GM12878 (cell line): ENCODE measurements at places on chromosomes 5 and 9.
A peak's percentile ranks its signal among the peaks of the same experiment; 100 is the strongest.

DNA sequence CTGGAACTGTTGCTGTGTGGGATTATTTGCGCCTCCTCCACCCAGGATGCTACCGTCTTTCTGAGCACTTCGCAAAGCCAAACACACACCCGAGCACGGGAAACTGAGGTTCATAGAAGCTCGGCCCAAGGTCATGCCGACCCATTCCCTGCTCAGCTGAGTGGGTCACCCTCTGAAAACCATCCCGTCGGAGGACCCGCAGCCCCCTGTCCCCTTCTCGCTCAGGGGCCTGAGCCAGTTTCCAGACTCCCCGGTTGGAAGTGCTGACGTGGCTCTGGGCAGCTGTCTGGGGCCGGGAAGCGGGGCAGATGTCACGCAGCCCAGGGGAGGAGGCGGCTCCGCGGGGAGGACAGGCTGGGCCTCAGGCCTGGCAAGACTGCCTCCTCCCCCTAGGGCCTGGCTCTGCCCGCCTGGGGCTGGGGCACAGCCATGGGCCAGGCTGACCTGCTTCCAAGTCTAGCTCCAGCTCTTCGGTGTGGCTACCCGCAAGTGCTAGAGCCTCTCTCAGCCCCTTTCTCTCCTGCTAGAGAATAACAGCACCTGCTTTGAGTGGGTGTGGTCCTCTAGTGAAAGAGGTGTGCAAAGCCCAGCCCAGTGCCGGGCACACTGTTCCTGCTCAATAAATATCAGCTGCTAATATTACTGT is 9.9 kb upstream of the CXXC5 start:
- DNase-seq = no peak

- no peak for DNase-seq
Observed at GRCh38 chr5:111675201-111675934, 81.6 kb downstream of the NREP start.

DNA sequence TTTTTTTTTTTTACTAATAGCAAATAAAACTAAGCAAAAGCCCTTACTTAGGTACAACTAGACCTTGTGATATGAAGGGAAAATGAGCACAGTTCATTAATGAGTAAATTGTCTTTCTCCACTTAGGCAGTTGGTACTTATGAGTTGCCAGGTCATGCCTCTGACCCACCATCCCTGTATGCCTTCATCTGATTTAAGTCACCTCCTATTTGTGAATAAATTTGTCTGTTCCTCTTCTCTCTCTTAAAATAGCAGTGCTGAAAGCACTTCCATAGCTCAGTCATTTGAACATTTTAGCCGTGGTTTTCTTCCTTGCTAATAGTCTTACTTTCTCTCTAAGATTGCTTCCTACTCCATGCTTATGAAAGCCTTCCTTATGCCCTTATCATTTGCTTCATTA is 61.4 kb downstream of the SLC44A1 start:
- no peak for DNase-seq

DNA sequence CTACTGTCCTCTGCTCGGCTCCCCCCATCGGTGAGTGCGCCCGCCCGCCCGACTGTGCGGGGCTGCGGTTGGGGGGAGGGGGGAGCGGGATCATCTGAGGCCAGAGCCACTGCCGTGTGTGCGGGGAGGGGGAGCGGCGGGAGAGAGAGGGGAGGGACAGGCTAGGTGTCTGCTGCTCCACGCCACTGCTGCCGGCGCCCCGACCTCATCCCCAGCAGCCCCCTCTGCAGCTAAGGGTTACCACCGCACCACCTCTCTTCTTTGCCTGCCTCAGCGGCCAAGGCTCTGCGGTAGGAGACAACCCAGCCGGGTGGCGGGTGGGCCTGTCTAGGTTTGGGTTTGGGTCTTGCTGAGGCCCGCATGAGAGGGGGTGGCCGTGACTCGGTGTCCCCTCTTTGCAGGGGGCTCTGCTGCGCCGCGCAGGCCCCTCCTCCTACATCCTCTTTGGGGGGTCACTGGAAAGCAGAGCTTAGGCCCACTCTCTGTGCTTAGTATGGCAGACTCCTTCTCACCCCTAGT is 670 bp upstream of the PURA start:
- DNase-seq = no peak

GRCh38 chr9:91006046-91006445 is 204.4 kb downstream of the SYK start:
- no peak for DNase-seq

DNA sequence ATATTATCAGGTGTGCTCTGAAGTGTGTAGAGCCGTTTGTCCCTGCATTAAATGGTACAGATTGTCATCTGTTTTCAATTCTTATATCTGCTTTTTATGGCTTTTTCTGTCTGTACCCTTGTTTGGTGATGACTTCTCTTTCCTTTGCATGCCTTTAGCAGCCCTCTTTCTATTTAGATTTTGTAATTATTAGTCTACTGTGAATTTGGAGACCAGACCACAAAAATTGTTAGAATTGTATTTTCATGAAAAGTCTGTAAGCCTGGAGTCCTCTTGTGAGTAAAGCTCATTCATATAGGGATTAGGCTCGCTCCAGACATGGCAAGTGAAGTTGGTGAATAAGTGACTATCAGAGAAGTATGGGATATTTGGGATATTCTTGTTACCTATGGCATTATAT is 41.7 kb downstream of the NFX1 start:
- no peak for DNase-seq

DNA sequence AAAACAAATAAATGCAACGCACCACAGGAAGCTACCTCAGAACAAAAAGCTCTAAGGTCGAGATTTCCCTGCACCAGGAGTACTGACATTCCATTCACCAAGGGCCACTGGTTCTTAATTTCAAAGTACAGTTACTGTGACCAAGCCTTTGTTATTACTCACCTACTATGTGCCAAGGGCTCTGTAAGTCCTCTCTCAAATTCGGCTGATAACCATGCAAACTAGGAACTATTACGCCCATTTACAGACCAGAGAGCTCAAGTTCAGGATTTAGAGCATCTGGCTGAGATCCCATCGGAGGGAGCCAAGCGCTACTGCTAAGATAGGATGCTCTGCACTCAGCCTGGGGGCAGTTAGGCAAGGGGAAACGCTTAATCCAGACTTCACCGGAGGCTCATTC is 5.6 kb downstream of the MYO10 start:
- DNase-seq = no peak

- no peak for DNase-seq
Observed at GRCh38 chr9:129284607-129285291, 106.7 kb upstream of the IER5L start.

GRCh38 chr5:68214482-68215207 is 911 bp upstream of the PIK3R1 start:
- no peak for DNase-seq

DNA sequence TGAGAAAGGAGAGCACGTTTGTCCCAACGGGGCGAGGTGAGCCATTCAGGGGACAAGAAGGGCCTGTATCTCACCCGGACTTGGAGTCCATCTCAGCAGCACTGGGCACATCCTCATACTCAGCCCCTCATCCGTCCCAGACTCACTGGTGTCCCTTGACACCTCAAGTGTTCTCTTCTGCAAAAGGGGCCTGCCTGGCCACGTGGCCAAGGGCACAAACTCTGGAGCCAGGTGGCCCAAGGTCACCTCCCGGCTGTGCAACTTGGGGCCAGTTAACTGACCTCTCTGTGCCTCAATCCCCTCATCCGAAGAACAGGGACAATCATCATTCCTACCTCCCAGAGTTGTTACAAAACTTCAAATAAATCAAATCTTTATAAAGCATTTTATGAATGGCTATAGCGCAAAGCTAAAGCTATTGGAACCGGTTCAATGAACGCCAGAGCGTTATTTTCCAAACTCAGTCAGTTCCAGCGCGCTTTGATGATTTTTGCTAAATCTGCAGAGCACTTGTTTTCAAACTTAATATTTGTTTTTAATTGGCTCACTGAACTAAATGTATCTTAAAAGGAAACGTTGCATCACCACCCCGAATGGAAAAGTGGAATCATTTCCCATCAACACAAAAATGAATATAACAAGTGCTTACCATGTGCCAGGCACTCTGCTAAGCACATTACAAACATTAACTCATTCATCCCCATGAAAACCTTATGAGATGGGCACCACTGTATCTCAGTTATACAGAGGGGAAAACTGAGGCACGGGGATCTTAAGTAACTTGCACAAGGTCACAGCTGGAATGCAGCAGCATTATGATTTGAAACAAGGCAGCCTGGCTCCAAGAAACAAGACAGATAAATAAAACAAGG is 49.3 kb downstream of the DUSP1 start:
- DNase-seq = no peak

- DNase-seq = no peak
Observed at GRCh38 chr5:136332223-136333015, 32.9 kb downstream of the TRPC7 start.

- DNase-seq = no peak
Observed at GRCh38 chr9:33043671-33044070, 18.6 kb downstream of the DNAJA1 start.

DNA sequence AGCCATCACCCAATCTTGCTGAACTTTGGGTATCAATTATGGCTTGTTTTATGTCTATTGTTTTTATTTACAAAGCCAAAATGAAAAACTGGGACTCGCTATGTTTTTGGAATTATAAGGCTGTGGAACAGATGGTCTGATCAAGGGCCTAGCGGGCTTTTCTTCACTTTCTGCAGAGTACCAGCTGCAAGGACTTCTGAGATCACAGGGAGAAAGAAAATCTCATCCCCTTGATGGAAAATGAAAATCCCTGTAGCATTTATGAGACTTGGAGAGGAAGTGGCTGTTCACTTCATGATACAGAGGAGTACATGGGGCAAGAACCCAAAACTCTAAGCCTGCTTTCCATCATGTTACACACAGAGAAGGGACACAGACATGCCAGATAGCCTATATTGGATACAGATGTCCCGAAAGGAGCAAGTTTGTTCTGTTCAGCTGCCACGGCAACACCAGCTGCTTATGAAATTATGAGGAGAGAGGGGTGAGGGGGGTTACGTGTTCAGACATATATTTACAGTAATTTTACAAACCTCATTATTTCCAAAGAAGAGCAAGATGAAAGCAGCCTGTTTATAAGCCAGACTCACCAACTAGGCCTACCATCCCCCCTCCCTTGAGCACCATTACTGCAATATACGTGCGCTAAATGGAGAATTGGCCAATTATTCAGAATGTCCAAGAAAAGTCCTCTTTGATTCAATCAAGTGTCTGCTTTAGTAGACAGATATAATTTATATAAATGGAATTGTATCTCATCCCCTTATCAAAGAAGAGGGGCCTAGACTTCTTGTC is 220.0 kb downstream of the MARCHF11 start:
- no peak for DNase-seq

GRCh38 chr5:116076496-116076895 is 8.3 kb upstream of the COMMD10 start:
- peak; percentile 79 for DNase-seq

DNA sequence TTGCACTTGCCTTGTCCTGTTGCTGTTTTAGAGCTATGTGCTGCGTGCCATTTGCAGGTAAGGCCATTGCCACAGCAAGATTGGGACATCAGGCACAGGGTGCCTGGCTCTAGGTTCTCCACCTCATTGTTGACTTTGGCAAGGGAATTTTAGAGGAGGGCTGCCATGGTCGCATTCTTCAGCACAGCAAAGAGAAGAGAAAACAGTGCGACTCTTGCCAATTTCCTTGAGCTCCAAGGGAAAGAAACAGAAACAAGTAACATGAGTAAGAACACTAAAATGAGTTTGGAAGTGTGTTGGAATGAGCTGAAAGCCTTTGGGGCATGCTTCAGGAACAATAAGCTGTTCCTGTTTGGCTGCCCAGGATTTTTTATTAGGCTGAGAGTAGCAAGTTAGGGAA is 188.1 kb upstream of the IL12B start:
- DNase-seq = no peak

DNA sequence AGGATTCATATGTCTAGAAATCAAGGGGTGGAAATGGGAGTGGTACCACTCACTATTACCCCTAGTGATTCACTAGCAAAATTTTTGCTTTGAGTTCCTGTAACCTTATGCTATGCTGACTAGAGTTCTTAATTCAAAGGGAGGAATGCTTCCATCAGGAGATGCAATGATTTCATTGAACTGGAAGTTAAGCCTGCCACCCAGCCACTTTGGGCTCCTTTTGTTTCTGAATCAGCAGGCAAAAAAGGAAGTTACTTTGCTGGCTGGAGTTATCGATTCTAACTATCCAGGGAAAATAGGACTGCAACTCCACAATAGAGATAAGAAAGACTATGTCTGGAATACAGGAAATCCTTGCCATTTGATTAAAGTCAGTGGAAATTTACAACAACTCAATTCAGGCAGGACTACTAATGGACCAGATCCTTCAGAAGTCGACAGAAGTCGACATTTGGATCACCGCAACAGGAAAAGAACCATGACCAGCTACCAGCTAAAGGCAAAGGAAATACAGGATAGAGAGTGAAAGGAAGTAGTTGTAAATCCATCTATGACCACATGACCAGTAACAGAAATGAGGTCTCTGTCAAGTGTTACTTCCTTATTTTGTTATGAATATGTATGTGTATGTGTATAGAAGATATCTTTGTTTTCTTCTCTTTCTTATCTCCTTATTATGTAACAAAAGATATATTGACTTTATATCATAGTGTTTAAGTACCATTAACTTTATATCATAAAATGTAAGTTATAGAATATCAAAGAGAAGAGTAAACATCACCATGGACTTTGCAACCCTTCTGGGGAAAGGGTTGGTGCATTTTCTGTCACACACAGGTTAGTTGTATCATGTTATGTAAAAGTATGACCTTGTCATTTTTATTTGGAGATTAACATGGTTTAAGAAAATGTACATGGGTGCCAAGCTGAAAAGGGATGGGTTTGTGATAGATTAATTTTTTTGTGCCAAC is 198.7 kb upstream of the HAPLN1 start:
- no peak for DNase-seq

GRCh38 chr9:28032268-28032590 is 458.9 kb upstream of the C9orf72 start:
- no peak for DNase-seq

- no peak for DNase-seq
Observed at GRCh38 chr9:32841314-32841713, 58.0 kb downstream of the TMEM215 start.

GRCh38 chr5:171102877-171103610 is 206.0 kb upstream of the TLX3 start:
- DNase-seq = no peak

GRCh38 chr5:122458278-122458872 is 146.3 kb downstream of the SNCAIP start:
- DNase-seq = no peak
